ENCODE measurements at places on chromosomes 12 and 14.

DNA sequence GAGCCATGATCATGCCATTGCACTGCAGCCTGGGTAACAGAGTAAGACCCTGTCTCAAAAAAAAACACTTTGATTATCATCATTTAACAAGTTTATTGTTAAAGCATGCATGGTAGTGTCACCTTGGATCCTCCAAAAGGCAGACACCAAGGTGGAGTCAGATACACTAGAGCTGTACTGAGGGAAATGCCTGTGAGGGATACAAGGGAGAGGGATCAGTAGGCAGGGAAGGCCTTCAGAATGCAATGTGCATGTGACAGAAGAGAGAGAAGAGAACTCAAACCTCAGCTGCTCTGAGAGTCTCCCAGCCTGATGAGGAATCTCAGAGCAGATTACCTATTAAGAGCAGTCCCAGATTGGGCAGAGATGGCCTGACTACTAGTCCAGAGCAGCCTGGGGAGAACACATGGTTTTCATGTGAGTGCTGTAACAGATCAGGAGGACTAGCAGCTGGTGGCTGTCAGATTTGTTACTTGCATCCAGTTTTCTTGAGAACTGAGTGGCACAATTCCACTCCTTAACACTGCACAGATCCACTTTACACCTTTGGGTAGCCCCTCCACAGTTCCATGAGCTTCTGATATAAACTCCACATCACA, 38.0 kb upstream of the A2ML1 start:
- peak; percentile 14 for DNase-seq

- DNase-seq, result peak; percentile 44
Measured at GRCh38 chr12:79121486-79121885, 256.9 kb downstream of the SYT1 start.

- no peak for DNase-seq
Measured at GRCh38 chr12:75994069-75994740, 37.4 kb downstream of the PHLDA1 start.

DNA sequence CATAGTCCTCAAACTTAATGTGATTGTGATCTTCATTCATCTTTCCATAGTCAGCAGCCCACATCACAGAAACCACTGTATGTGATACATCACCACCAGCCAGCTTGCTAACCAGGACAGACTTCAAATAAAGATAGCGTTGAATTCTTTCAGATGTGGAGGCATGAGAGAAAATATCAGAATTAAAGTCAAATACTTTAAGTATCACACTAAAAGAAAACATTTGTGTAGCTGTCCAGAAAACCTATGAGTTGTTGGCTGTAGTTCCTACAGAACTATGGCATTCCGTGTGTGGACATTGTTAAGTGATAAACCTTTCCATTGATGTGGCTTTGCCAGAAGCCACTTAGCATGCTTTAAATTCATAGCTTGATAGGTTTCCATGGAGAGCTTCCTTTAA, 105.1 kb downstream of the LLPH start:
- DNase-seq, result no peak

Measured in NAMALWA (cell line).